ENCODE measurements at places on chromosomes 4 and X.

- no peak for DNase-seq
Measured at GRCh38 chr4:169410839-169411770, 140.3 kb upstream of the SH3RF1 start.

DNA sequence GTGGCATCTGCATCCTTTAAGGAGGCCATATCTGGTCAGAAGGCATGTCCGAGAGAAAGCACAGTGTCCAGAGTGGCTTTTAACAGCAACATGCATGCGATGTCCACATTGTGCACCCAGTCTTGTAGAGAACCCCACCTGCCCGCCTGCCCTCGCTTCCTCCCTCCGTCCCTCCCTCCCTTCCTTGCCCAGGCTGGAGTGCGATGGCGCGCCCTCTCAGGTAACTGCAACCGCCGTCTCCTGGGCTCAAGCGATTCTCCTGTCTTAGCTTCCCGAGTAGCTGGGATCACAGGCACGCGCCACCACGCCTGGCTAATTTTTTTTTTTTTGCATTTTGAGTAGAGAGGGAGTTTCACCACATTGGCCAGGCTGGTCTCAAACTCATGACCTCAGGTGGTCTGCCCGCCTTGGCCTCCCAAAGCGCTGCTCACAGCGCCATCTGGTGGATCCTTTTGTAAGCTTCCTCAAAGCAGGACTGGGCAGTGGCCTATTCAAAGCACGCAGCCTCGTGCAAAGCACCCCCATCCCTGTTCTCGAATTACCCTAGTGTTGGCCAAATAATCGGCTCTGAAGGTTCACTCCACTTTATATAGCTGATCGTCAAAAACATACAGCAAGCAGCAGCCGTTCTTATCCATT is 15.0 kb downstream of the BRCC3 start:
- DNase-seq = peak; percentile 45

GRCh38 chrX:17656556-17656955 is 80.7 kb upstream of the SCML1 start:
- DNase-seq = no peak

GRCh38 chr4:73752424-73752823 is 12.1 kb downstream of the CXCL8 start:
- DNase-seq = no peak

- no peak for DNase-seq
Measured at GRCh38 chr4:184529283-184529682, 54.9 kb upstream of the IRF2 start.

- no peak for DNase-seq
Measured at GRCh38 chr4:82889287-82889686, 1.7 kb downstream of the SEC31A start.

DNA sequence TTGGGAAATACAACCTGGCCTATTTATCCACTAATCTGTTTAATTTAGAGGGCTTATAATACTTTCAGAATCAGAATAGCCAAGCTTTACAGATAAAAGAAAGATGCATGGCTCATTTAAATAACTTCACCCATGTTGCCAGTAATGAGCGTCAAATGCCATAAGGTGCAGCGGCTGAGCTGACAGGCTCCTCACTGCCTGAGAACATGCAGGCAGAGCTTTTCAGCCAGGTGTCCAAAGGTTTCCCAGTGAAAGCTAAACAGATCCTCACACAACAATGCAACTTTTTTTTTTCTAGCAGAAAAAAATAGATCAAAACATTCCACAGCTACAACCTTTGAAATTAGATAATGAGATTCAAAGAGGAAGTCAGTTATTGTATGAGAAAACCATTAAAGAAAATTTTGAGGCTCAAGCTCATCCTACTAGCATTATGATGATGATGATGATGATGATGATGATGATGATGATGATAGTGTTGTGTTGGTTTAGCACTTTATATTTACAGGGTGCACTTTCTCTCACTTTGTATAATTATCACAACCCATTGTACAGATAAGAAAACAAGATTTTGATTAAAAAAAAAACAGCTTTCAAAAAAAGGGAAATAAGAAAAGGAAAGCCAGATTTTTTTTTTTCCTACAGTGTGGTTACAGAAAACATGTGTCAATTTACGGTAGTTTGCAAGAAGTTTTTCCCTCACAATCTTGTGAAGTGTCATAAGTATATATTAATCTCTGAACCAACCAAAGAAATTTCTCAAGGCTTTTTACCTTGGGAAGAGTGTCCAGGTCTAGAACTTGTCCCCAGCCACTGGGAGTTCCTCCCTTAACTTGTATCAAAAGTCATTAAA is 12.2 kb upstream of the TNIP3 start:
- DNase-seq = no peak

DNA sequence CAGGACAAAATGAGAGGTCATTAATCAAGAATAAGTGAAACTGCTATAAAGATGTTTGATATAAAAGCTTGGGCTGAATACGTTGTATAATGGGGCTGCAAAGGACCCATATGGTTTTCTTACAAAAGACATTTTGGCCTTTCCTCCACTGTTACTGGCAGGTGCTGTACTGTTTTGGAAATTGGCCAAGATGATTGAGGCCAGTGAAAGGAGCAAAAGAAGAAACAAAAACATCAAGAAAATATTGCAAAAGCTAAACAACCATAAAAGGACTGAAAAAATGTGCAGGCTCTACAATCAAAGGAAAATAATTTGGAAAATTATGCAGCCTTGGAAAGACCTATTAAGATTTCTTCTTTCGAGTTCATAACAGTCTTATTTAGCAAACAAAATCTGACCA is 222.2 kb upstream of the PPP1R2C start:
- DNase-seq = no peak

DNA sequence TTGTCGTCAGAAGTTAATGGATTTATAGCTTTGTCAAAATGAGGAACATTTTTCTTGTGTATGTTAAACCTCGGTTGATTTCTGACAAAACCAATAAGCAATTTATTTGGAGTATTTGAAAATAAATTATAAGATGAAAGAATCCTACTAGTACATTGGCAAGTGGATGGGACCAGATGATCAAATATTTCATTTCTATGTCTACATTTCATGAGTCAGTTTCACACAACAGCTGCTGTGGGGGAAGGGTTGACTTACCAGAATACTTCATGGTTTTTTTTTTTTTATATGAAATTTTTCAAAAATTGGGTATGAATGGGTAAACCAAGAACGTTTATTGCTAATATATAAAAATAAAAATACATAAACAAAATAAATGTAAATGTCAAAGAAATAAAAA is 39.4 kb downstream of the RAPGEF2 start:
- no peak for DNase-seq

DNA sequence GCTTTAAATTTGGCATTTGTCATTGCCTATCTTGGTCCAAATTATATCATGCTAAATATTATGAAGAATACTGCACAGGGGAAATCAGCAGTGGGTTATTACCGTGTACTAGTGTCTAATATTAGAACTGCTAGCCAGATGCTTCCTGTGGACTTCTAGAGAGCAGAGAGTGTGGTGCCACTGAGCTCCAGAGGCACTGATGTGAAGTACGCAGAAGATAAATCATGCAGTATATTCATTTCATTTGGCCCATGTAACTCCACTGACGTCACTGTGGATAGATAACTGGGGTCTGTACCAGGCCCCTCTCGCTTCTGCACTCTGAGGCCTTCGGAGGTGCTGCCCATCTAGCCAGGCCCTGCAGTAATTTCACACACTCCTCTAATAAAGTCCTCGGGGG is 80.0 kb downstream of the ALPK1 start:
- DNase-seq = no peak

DNA sequence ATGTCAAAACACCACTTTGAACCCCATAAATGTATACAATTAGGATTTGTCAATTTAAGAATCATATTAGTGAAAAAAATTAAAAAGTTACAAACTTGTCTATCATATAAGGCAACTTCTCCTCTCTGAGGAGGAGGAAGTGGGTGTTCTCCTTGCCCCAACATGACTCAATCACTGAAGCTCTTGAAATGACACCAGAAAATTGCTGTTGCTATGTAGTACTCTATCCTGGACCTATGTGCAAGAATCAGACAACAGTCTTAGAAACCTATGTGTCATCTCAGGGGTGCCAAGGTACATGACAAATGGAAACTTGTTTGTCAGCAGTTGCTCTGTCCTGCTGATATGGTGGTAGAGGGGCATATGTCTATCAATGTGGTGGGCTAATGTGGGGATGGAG is 47.7 kb downstream of the HMGB3 start:
- no peak for DNase-seq

- peak; percentile 10 for DNase-seq
Measured at GRCh38 chrX:41518841-41519220, 71.7 kb downstream of the NYX start.

GRCh38 chr4:128228845-128229795 is 58.5 kb downstream of the PGRMC2 start:
- DNase-seq = no peak

DNA sequence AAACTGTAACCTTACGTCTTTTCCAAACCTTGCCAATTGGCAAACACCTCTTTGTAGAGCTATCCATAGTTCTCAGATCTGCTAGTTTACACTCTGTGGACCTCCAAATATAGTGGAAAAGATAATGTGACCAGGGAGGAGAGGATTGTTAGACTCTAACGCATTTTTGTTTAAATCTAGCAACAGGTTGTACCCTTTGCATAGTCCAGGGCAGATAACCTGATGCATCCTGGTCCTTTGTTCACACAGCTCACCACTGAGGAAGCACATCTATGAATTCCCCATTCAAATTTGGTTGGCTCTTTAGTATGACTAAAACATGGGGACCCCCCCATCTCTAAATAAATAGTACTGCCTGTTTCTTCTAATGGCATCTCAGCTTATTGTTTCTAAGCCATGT is 55.9 kb downstream of the PAGE2 start:
- no peak for DNase-seq

GRCh38 chr4:180766944-180767729 is 1476.1 kb upstream of the TENM3 start:
- DNase-seq = no peak

- no peak for DNase-seq
Measured at GRCh38 chr4:116343809-116344208, 741.6 kb downstream of the TRAM1L1 start.

DNA sequence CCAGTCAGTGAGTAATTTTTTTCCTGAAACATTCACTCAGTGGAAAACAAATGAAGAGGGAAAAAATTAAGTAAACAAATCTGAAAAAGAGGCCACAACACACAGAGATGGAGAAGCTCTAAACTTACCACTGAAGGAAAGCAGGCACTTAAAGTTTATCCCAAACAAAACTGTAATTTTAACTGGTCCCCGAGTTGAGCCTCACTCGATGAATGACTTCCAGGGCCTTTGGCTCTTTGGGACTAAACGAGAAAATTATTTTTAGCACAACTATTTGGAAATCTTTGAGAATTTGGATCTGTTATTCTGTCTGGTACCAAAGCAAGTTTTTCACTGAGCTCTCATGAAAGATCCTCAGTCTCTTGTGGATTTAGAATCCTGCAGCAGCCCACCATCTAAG is at the start of gene C1QTNF7:
Gene C1QTNF7, plus strand, starts transcription at position 333 of the 400 bp plus-strand sequence. CDS start 7,711 bp downstream, outside the sequence.
- DNase-seq = no peak

DNA sequence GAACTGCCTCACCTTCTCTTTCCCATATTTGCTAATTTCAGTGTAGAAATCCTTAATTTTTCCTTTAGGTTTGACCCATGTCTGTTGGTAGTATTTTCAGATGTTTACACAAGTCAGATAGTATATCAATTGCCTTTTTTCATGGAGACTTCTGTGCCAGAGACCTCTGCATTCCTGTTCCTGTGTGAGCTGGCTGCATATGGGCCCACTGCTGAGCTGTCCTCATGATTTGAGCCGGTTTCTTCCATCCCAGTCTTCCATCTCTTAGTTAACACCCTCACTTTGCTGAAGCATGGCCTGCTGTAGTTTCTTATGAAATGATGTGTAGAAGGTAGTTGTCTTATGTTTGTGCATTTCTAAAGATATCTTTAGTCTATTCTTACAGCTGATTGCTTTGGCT is 40.0 kb downstream of the CDS1 start:
- no peak for DNase-seq

GRCh38 chr4:88792268-88792781 is 94.7 kb upstream of the NAP1L5 start:
- no peak for DNase-seq

- DNase-seq = no peak
Measured at GRCh38 chr4:119679251-119679650, 50.6 kb upstream of the PDE5A start.

DNA sequence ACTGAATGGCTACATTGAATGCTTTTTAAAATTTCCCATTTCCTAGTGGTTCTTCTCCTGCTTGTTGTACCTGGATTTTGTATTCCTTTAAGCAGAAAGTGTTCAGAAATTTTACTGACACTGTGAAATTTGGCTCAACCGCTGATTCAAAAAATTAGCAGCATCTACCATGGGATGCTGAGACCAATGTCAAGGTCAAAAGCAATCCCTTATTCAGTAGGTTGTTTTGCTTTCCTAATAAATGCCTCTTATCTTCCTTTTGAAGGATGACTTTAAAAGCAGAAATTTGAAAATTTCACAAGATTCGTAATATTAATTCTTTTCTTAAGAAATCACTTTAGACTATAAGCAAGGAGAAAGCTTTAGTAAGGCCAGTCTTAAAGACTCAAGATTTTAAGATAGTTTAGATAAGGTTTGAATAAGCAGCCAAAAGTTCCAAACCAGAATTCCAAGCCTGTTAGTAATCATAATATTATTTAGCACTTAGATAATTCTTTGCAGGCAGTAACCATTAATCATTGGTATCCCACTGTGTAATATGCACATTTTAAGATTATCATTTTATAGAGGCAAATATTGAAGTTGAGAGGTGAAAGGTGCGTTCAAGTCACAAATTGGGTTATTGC is 508.8 kb downstream of the ANKRD50 start:
- DNase-seq = no peak

DNA sequence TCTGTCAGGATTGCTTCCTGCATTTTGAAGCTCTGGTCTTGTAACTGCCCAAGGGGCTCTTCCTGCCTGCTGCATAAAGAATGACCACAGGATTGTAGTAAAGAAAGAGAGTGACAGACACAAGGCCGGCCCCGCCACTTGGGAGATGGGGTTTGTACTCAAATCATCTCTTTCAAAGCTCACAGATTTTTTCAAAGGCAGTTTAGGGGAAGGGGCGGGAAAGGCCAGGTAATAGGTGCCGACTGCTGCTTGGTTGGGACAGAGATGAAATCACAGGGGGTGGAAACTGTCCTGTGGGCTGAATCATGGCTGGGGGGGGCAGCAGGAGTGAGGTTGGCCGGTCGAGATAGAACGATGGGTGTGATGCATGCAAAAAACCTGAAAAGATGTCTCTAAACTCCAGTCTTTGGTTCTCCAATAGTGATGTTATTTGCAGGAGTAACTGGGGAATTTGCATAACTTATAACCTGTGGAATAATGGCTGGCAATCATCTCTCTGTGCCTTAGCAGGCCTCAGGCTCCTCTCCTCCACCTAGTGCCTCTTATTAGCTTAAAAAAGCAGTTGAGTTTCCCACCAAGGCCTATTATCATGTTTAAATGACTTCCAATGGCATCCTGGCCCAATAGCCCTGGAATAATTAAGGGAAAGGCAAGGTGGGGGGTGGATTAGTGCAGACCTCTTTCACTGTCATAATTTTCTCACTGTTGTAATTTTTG is 778.4 kb upstream of the FRG1 start:
- no peak for DNase-seq

- DNase-seq = peak; percentile 75
Measured at GRCh38 chrX:136251041-136251991, at the start of gene MAP7D3. Gene MAP7D3, minus strand, starts transcription at chrX:136251400. Its CDS starts 42 bp downstream, at chrX:136251358.

- no peak for DNase-seq
Measured at GRCh38 chrX:37818031-37818430, 29.3 kb downstream of the DYNLT3 start.

All from BE2C (cell line).